ENCODE measurements at places on chromosomes 5 and 9.
A peak's percentile ranks its signal among the peaks of the same experiment; 100 is the strongest.

GRCh38 chr9:137253717-137254623 is 1.2 kb upstream of the NELFB start:
- DNase-seq = no peak

DNA sequence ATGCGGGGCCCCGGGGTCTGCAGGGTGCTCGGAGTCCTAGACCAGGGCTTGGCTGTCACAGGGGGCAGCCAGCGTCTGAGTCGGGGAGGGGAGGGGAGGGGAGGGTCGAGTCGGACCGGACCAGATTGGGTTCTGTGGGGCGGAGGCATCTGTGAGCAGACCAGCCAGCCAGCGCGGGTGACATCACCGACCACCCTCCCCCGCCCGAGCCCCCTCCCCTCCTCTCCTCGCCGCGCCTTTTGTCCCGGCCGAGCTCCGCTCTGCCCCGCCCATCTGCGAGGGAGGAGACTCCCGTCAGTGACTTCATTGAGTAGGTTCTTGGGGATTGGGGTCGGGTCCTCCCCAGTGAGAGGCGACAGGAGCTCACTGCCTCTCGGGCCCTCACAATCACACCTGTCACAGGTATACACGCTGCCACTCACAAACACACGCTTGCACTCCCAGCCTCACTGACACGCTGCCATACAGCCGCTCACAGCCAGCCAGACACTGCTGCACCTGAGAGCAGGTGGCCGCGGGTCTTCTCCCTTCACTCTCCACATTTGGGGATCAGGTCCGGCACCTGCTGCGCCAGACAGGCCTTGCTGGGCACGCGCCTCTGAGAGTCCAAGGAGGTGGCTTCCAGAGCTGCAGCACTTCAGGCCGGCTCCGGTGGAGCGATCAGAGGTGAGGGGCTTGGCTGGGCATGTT is 546 bp downstream of the DNAJB5 start:
- peak; percentile 11 for DNase-seq

DNA sequence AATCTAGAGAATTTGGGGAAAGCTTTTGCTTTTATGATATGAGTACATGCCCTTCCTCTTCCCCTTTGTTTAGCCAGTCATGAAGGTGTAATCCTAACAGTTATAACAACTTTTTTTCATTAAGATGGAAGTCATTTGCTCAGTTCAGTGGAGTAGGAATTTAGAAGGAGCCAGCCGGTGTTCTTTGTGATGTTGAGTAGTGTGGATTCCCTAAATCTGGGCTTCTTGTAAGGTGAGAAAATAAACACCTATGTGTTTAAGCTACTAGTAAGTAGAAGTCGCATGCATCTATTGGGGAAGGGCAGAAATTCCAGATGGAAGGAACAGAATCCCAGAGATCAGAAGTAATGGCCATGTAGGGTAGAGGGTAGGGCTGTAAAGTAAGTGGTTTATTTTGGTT is 13.6 kb upstream of the CNTLN start:
- no peak for DNase-seq

GRCh38 chr5:16931334-16932110 is 4.6 kb downstream of the MYO10 start:
- no peak for DNase-seq

- DNase-seq = no peak
Observed at GRCh38 chr5:179764056-179764455, 29.7 kb upstream of the LTC4S start.

GRCh38 chr5:124828731-124829234 is 82.3 kb upstream of the ZNF608 start:
- DNase-seq = no peak

GRCh38 chr5:56479696-56480077 is 246.6 kb upstream of the ANKRD55 start:
- no peak for DNase-seq

GRCh38 chr5:142478113-142478512 is 153.3 kb upstream of the SPRY4 start:
- no peak for DNase-seq

All from CD4-positive, alpha-beta T cell (primary cell).